Aorta (tissue), 5 donors: ENCODE measurements at places on chromosomes 1 and 21.

- no peaks in the 10 kb centered on the region for H3K4me1 ChIP-seq
- H3K27ac ChIP-seq, result no peak overlapping the region
- H3K27me3 ChIP-seq, result no peaks in the 10 kb centered on the region
- DNase-seq, result no peak
- no peak overlapping the region for H3K4me3 ChIP-seq
Observed at GRCh38 chr1:2561898-2562895, 6.0 kb downstream of the TNFRSF14 start.

- H3K27ac ChIP-seq, result no peak overlapping the region
- no peak overlapping the region for H3K4me3 ChIP-seq
- no peak for DNase-seq
- peaks cover 2% of the 10 kb centered on the region for H3K36me3 ChIP-seq
- no peaks in the 10 kb centered on the region for H3K4me1 ChIP-seq
Observed at GRCh38 chr1:153592748-153593147, 20.2 kb downstream of the S100A16 start.

GRCh38 chr1:168368131-168368530 lies 87.5 kb downstream of the TBX19 start:
- H3K27me3 ChIP-seq, result no peaks in the 10 kb centered on the region
- H3K36me3 ChIP-seq, result no peaks in the 10 kb centered on the region
- no peak overlapping the region for H3K4me3 ChIP-seq
- no peak for DNase-seq
- no peaks in the 10 kb centered on the region for H3K4me1 ChIP-seq

DNA sequence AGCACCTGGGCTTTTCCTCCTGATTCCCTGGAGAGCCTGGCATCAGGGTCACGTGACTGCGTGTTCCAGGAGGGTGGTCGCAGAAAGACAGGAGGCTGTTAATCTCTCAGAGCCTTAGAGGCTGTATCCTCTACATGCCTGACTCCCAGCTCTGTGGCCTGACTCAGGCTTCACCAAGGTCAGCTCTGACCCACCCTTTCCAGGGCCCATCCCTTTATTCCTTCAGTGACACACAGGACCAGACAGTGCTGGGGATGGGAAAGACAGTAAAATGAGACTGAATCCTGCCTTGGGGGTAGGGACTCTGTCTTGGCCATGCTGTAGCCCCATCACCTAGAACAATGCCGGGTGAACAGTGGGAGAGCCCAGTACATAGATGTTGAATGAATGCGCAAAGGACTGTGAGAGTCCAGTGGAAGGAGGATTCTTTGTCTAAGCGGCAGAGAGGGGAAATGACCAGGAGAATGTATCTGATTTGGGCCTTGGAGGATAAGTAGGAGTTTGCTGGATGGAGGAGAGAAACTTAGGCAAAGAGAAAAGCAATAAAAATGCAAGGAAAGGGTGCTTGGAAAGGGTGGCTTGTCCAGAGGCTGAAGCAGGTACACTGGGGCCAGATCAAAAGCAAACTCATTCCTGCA lies 33.0 kb downstream of the EPHX1 start:
- peaks cover 2% of the 10 kb centered on the region for H3K36me3 ChIP-seq
- H3K27me3 ChIP-seq, result no peaks in the 10 kb centered on the region
- no peak overlapping the region for H3K27ac ChIP-seq
- DNase-seq, result peak; percentile 45
- no peaks in the 10 kb centered on the region for H3K4me1 ChIP-seq

DNA sequence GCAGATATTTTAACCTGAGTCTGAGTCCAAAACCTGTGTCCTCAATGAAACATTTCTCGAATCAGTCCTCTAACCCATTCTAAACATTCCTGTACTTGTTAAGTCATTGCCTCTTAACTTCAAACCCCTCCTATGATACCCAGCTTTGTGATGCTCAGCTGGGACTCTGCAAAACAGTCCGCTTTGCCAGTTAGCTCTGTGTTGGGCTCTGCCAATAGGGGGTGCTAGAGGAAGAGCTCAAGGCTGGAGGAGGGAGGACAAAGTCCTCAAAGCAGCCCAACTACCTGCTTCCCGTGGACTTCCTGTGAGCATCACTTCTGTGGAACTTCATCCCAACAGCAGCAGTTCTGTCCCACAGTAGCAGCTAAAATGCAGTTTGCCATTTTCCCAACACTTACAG lies 38.1 kb upstream of the SYT14 start:
- DNase-seq, result no peak
- H3K4me1 ChIP-seq, result no peaks in the 10 kb centered on the region
- H3K27ac ChIP-seq, result no peak overlapping the region
- H3K27me3 ChIP-seq, result no peaks in the 10 kb centered on the region
- H3K4me3 ChIP-seq, result no peak overlapping the region
- H3K36me3 ChIP-seq, result no peaks in the 10 kb centered on the region

- H3K27me3 ChIP-seq, result no peaks in the 10 kb centered on the region
- H3K4me3 ChIP-seq, result no peak overlapping the region
- H3K36me3 ChIP-seq, result peaks cover 2% of the 10 kb centered on the region
- H3K4me1 ChIP-seq, result no peaks in the 10 kb centered on the region
Observed at GRCh38 chr1:160251687-160252526, 10.4 kb downstream of the DCAF8 start.

DNA sequence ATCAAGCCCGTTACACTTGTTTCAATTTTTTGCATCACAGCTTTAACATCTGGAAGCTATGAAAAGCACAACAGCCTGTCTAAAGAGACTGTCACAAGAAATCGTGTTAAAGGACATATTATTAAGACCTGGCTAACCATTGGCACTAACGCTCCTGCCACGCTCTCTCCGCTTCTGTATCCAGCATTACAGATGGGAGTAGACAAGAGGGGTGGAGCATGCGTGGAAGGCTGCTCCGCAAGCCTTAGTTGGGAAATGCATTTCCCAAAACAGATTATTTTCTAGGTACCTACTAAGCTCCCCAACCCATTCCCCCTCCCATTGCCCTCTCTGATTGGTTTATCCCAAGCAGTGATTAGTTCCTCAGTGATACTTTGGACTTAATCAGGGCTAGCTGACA lies 72.4 kb downstream of the NTNG1 start:
- no peaks in the 10 kb centered on the region for H3K36me3 ChIP-seq
- no peaks in the 10 kb centered on the region for H3K27me3 ChIP-seq
- no peak overlapping the region for H3K27ac ChIP-seq

GRCh38 chr1:68673771-68674170 lies 176.9 kb upstream of the DEPDC1 start:
- no peak overlapping the region for H3K27ac ChIP-seq
- no peak overlapping the region for H3K4me3 ChIP-seq
- no peaks in the 10 kb centered on the region for H3K27me3 ChIP-seq
- no peaks in the 10 kb centered on the region for H3K4me1 ChIP-seq

DNA sequence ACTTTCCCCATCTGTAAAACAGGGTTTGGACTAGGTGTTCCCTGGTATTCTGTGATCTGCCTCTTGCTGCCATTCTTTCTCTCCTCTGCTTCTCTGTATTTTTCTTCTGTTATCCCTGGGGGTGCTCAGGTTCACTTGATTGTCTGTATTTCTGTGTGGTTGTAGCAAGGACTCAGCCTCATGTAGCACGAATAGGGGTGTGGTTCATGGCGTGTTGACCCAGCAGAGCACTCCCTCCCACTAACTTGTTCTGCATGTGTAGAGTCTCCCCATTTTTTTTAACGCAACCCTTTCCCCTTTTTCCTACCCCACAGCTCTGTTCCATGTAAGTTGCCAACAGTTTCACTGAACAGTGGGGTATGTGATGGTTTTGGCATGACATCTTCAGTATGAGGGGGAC lies 1.2 kb upstream of the BNIPL start:
- H3K4me1 ChIP-seq, result no peaks in the 10 kb centered on the region
- DNase-seq, result no peak
- H3K27ac ChIP-seq, result no peak overlapping the region
- H3K27me3 ChIP-seq, result no peaks in the 10 kb centered on the region
- no peaks in the 10 kb centered on the region for H3K36me3 ChIP-seq
- no peak overlapping the region for H3K4me3 ChIP-seq

DNA sequence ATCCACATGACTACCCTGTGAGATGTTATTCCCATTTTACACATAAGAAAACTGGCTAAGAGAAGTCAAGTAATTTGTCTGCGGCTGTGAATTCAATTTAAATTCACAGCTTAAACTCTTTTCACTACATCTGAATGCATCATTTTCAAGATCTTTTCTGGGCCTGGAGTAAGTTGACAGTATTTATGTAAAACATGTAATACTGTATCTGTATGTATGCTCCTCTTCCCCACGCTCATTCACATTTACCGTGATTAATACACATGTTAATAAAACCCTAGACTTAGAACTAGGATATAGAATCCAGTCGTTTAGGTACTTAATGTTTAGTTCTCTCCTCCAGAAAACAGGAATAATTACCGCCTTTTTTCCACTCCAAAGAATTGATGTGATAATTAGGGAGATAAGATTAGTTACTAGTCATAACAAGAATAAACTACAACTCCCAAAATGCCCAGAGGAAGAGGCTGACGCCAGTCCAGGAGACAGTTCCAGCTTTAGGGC lies 442 bp upstream of the PPP1R12B start:
- peaks cover 7% of the 10 kb centered on the region for H3K4me1 ChIP-seq
- no peak overlapping the region for H3K4me3 ChIP-seq
- H3K27ac ChIP-seq, result no peak overlapping the region
- no peak for DNase-seq

GRCh38 chr1:89962024-89962741 lies 32.7 kb upstream of the ZNF326 start:
- H3K27me3 ChIP-seq, result no peaks in the 10 kb centered on the region
- no peaks in the 10 kb centered on the region for H3K4me1 ChIP-seq
- no peak overlapping the region for H3K4me3 ChIP-seq

DNA sequence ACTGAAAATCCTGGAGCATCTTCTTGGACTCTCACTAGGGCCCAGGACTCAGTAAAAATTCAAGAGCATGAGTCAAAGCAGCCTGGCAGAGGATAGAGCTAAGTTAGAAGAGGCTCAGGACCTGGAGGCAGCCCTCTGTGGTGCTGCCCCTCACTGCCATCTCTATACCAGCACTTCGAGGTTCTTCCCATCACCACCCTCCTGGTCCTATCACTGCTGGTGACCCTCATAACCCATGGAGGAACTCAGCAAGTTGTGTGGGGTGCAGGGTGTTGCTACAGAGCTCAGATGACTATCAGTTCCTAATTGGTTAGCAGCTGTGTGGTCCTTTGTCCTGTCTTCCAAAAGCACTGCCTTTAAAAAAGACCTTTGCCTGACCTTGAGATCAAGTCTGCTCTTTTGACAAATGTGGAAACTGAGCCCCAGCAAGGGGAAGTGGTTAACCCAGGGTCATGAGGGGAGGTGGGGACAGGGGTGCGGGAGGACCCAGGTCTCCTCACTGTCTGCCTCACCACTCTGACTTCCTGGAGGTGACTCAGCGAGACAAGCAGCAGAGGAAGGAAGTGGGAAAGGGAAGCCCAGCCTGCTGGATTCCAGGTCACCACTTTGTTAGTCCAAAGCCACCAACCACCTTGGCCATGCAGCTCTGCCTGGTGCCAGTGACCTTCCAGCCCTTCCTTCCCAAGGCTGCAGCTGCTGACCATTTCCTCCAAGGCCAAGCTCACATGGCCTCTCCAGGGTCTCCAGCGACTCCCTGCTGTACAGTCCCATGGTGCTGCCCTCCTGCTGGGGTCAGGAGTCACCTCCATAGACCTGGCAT lies 199.4 kb upstream of the EDN2 start:
- no peak overlapping the region for H3K27ac ChIP-seq
- DNase-seq, result no peak
- H3K4me1 ChIP-seq, result no peaks in the 10 kb centered on the region
- H3K36me3 ChIP-seq, result no peaks in the 10 kb centered on the region
- no peaks in the 10 kb centered on the region for H3K27me3 ChIP-seq
- H3K4me3 ChIP-seq, result no peak overlapping the region

DNA sequence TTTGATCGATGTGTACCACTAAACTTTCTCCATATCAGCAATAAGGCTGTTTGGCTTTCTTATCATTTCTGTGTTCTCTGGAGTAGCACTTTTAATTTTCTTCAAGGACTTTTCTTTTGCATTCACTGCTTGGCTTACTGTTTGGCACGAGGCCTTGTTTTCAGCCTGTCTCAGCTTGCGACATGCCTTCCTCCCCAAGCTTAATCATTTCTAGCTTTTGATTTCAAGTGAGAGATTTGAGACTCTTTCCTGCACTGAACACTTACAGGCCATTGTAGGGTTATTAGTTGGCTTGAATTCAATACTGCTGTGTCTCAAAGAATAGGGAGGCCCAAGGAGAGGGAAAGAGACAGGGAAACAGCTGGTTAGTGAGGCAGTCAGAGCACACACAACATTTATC lies 120.6 kb upstream of the KCND3 start:
- DNase-seq, result no peak
- H3K27me3 ChIP-seq, result no peaks in the 10 kb centered on the region
- no peak overlapping the region for H3K4me3 ChIP-seq
- no peaks in the 10 kb centered on the region for H3K4me1 ChIP-seq

DNA sequence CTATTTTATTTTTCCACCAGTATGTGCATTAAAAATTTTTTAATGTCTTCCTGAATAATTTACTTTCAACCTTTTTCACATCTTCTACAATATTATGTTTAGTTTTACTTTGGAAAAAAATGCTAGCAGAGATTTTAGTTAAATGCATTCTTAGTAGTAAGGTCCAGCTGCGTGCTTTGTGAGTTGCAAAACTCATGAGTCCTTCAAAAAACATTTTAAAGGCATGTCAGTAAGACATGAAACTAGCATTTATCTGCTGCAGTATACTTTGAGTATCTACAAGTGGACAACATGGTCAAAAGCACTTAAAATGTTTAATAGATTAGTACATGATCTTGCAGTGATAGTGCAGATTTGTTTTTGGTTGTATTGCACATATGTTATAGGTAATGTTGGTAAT lies 139.0 kb downstream of the HS2ST1 start:
- H3K27ac ChIP-seq, result no peak overlapping the region
- DNase-seq, result no peak
- no peaks in the 10 kb centered on the region for H3K27me3 ChIP-seq
- H3K4me1 ChIP-seq, result no peaks in the 10 kb centered on the region

GRCh38 chr1:40712405-40712944 lies 21.0 kb downstream of the NFYC start:
- DNase-seq, result no peak
- no peak overlapping the region for H3K4me3 ChIP-seq
- no peaks in the 10 kb centered on the region for H3K36me3 ChIP-seq
- no peak overlapping the region for H3K27ac ChIP-seq
- H3K27me3 ChIP-seq, result no peaks in the 10 kb centered on the region
